ENCODE measurements at places on chromosomes 3 and 15.

GRCh38 chr15:40933517-40933902, 4.4 kb downstream of the DLL4 start:
- no peak overlapping the region for H3K27ac ChIP-seq
- peaks cover 35% of the 10 kb centered on the region for H3K4me1 ChIP-seq
- H3K36me3 ChIP-seq = no peaks in the 10 kb centered on the region
- DNase-seq = no peak

DNA sequence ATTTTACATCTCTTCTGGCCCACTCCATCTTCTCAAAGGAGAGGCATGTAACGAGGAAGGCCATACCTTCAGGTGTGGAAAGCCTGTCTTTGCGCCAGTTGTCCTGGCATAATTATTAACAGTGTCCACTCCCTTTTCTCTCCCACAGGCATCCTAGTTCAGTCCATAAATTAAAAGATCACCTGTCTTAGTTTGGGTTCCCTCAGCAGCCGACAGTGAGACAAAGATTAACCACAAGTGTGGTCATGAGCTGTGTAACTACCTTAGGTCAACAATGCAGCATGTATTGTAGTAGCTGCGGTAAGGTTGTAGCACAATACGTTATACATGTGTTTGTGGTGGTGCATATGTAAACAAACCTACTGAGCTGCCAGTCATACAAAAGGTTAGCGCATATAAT, 103.3 kb upstream of the GALNT15 start:
- no peak overlapping the region for H3K27ac ChIP-seq
- H3K4me1 ChIP-seq = no peaks in the 10 kb centered on the region
- H3K27me3 ChIP-seq = no peaks in the 10 kb centered on the region
- H3K36me3 ChIP-seq = no peaks in the 10 kb centered on the region
- no peak for DNase-seq

GRCh38 chr3:30221619-30222018, 384.8 kb upstream of the TGFBR2 start:
- H3K27ac ChIP-seq = no peak overlapping the region
- peaks cover 2% of the 10 kb centered on the region for H3K27me3 ChIP-seq
- peaks cover 7% of the 10 kb centered on the region for H3K36me3 ChIP-seq
- no peak for DNase-seq
- H3K4me1 ChIP-seq = peaks cover 7% of the 10 kb centered on the region
- H3K4me3 ChIP-seq = no peak overlapping the region

DNA sequence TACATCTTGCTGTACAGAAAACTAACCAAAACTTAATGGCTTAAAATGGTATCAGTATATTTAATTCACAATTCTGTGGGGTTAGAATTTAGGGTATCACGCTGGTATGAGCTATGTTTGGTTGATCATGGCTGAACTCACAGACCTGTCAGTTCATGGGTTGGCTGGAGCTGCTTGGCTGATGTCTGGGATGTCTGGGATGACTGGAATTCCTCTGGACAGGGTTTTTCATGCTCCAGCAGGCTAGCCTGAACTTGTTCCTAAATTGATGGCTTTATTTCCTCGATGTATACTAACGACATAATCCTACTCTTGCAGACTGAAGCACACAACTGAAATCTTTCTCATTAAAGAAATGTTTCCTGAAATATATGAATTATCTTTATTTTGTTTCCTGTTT, 338.9 kb upstream of the GBE1 start:
- H3K27ac ChIP-seq = no peak overlapping the region
- no peaks in the 10 kb centered on the region for H3K4me1 ChIP-seq
- DNase-seq = no peak
- H3K36me3 ChIP-seq = no peaks in the 10 kb centered on the region
- no peaks in the 10 kb centered on the region for H3K27me3 ChIP-seq

- H3K4me1 ChIP-seq = peaks cover 3% of the 10 kb centered on the region
- no peak for DNase-seq
- no peak overlapping the region for H3K27ac ChIP-seq
- peaks cover 8% of the 10 kb centered on the region for H3K27me3 ChIP-seq
- H3K4me3 ChIP-seq = no peak overlapping the region
These were observed 282.1 kb downstream of the RPLP1 start for GRCh38 chr15:69734699-69735098.

- no peaks in the 10 kb centered on the region for H3K36me3 ChIP-seq
- peak overlapping the region; percentile 22 for H3K4me3 ChIP-seq
- no peaks in the 10 kb centered on the region for H3K4me1 ChIP-seq
- H3K27ac ChIP-seq = no peak overlapping the region
These were observed 300.0 kb upstream of the TPM1 start for GRCh38 chr15:62742409-62743171.

GRCh38 chr3:147930232-147930807, 521.2 kb downstream of the ZIC1 start:
- no peak overlapping the region for H3K27ac ChIP-seq
- H3K27me3 ChIP-seq = no peaks in the 10 kb centered on the region
- H3K4me1 ChIP-seq = no peaks in the 10 kb centered on the region

GRCh38 chr3:124781476-124782376, 51.5 kb downstream of the UMPS start:
- H3K27me3 ChIP-seq = peaks cover 2% of the 10 kb centered on the region
- no peaks in the 10 kb centered on the region for H3K36me3 ChIP-seq
- no peak for DNase-seq
- H3K4me3 ChIP-seq = no peak overlapping the region
- H3K4me1 ChIP-seq = peaks cover 10% of the 10 kb centered on the region
- H3K27ac ChIP-seq = no peak overlapping the region

DNA sequence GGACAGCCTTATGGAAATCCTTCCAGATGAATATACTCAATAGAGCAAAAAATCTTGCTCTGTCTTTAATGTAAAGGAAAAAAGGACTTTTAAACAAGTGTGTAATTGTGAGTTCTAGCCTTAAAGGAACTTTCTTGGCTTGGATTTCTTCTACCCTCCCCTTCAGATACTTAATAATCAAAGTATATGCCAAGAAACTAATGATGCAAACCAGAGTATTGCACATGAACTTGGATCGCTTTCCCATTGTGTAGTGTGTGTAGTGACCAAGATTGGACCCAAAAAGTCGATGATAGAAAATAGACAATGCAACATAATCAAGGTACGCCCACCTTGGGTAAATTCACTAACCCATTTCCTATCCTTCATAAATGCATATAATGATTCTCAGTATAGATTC, 123.8 kb downstream of the TIGIT start:
- H3K36me3 ChIP-seq = no peaks in the 10 kb centered on the region
- H3K4me3 ChIP-seq = no peak overlapping the region
- H3K27me3 ChIP-seq = no peaks in the 10 kb centered on the region
- peaks cover 6% of the 10 kb centered on the region for H3K4me1 ChIP-seq
- H3K27ac ChIP-seq = no peak overlapping the region

- no peak overlapping the region for H3K27ac ChIP-seq
- no peak for DNase-seq
- peaks cover 12% of the 10 kb centered on the region for H3K27me3 ChIP-seq
- no peak overlapping the region for H3K4me3 ChIP-seq
These were observed 288.4 kb upstream of the GOLGA6L4 start for GRCh38 chr15:83947156-83947555.

DNA sequence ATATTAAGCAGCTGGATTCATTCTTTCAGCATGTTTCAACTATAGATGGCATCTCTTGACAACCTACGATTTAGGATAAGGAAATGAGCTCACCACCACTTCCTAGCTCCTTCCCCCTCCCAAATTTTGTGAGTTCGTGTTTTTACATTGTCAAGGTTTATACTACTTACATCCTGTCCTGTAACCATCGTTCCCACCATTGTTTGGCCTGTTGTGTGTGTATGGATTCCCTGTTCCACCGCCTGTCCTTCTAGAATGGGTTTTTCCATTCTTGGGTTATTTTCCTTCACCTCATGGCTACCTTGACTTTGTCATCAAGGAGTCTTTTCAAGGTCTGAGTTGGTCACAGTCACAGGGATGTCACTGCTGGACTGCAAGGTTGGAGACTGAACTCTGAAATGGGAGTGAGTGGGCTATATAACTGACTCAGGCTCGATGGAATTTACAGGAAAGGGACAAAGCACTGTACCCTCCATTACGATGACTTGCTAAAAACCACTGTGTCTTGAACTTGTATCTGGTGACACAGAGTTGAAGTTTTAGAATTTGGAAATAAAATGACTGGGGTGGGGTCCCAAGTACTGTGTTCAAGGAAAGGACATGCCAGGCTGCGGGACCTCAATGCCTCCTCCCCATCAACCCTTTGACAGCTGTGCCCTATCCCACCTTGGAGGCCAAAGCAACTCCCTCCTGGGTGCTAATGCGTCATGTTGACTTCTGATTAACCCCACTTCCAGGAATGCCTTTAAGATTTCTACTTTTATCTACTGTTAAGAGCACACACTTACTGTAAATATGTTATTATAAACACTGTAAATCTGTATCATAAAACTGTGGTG, 66.8 kb upstream of the BLM start:
- peaks cover 22% of the 10 kb centered on the region for H3K4me1 ChIP-seq
- H3K36me3 ChIP-seq = no peaks in the 10 kb centered on the region
- no peak overlapping the region for H3K27ac ChIP-seq
- no peak for DNase-seq
- H3K27me3 ChIP-seq = no peaks in the 10 kb centered on the region

DNA sequence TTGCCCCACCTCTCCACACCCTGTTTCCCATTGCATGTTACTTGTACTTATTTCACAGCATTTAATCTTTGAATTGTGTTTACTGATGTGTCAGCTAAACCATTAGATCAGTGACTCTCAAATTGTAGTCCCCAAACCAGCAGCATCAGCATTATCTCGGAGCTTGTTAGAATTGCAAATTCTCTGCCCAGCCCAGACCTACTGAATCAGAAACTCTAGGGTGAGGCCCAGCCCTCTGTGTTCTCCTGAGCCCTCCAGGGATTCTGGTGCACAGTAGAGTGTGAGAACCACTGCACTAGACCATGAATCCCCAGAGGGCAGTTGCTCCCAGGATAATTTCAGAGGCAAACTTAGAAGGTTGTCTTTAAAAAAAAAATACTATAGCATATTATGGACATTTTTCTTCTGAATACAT, 13.0 kb downstream of the PLD1 start:
- no peak overlapping the region for H3K4me3 ChIP-seq
- no peak for DNase-seq
- H3K27me3 ChIP-seq = no peaks in the 10 kb centered on the region
- no peaks in the 10 kb centered on the region for H3K4me1 ChIP-seq
- no peaks in the 10 kb centered on the region for H3K36me3 ChIP-seq

DNA sequence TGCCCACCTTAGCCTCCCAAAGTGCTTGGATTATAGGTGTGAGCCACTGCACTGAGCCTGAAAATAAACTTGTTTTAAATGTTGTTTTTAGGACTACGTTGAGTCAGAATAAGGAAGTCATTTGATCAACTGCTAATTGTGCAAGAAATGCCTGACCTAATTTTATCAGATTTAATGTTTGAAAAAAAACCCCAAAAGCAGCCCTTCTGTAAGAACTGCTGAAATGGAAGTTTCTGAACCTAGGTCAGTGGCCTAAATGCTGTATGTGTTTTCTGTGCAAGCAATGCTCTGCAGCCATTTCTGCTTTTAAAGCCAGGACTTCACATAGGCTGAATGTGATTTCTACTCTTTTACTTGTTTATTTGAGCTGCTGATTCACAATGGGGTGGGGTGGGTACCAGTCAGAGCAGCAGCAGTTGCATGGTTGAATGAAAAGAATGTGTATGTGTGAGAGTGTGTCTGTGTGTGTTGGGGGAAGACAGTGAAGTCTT, 6.6 kb downstream of the GPX1 start:
- peak overlapping the region; percentile 45 for H3K4me3 ChIP-seq
- DNase-seq = no peak
- H3K27ac ChIP-seq = peak overlapping the region; percentile 27
- no peaks in the 10 kb centered on the region for H3K27me3 ChIP-seq
- peaks cover 10% of the 10 kb centered on the region for H3K36me3 ChIP-seq

DNA sequence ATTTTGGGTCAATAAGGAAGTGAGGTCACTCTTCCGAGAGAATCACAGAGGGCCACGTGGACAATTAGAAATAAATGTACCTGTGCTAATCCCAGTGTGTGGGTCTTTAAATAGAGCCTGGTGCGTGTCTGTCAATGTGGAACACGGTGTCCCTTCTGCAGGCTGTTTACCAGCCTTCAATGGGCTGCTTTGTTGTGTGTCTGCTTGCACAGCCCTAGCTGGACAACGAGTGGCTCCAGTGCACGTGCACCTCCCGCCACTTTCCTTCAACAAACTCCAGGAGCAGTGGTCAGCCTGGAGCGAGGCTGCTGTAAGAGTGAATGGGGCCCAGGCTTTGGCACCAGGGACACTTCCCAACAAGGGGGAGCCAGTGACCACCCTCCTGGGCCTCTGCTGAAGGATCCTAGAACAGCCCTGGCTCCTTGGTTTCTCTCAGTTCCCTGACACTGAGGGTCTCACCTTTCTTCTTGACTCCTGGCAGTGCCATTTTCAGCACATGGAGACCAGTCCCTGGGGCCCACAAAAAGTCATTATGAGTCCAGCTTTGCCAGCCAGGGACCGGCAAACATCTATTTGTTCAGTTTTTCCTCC, 76.1 kb downstream of the ISG20 start:
- peaks cover 3% of the 10 kb centered on the region for H3K4me1 ChIP-seq
- peaks cover 17% of the 10 kb centered on the region for H3K27me3 ChIP-seq
- no peak overlapping the region for H3K4me3 ChIP-seq

DNA sequence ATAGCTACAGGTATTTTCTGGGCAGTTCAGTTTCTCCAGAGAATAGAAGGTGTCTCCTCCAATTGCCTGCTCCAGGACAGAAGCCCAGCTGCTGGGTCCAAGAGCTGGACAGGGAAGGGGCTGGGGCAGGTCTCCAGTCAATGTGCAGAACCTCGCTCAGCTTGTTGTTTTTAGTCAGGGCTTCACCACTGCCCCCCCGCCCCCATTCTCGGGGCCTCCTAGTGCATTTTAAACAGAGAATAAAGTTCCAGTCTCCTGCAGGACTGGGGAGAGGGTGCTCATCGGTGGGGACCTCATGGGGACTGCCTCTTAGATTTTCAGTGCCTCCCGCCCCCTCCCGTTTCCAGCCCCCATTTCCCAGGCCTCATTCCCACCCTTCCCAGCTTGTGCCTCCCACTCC, 216.6 kb downstream of the XXYLT1 start:
- no peak overlapping the region for H3K27ac ChIP-seq
- no peaks in the 10 kb centered on the region for H3K4me1 ChIP-seq
- DNase-seq = no peak
- no peak overlapping the region for H3K4me3 ChIP-seq
- H3K27me3 ChIP-seq = peaks cover 14% of the 10 kb centered on the region

DNA sequence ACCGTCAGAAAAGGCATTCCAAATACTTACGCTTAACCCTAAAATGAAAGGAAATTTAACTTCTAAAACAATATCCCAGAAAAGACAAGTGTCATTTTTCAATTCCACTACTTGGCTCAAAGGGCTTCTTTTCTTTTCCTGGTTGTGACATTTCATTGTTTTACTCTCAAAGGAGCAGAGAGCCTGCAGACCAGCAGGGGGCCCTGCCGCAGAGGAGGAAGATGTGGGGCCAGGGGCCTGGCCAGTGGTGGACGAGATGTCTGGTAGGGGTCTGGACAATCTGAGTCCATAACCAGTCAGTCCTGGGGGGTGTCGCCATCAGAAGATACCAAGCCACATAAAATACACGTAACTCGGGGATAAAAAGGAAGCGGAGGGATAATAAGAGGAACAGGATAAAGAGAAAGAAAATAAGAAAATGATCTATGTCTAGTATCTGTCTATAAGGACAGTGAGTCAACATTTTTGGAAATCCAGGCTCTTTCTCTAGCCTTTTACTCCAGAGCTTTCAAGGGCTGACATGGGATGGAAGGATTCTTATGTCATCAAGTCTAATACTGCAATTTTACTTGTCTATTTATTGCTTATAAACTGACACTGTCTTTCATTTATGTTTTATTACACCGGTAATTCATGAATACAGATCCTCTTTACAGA, 54.2 kb upstream of the ARHGEF3 start:
- DNase-seq = no peak
- H3K36me3 ChIP-seq = peaks cover 7% of the 10 kb centered on the region
- H3K4me1 ChIP-seq = peaks cover 52% of the 10 kb centered on the region
- H3K4me3 ChIP-seq = no peak overlapping the region
- H3K27me3 ChIP-seq = no peaks in the 10 kb centered on the region

- no peaks in the 10 kb centered on the region for H3K36me3 ChIP-seq
- no peak overlapping the region for H3K4me3 ChIP-seq
- H3K27ac ChIP-seq = peak overlapping the region; percentile 8
- no peaks in the 10 kb centered on the region for H3K27me3 ChIP-seq
- peaks cover 8% of the 10 kb centered on the region for H3K4me1 ChIP-seq
These were observed 217.8 kb downstream of the UACA start for GRCh38 chr15:70545526-70545925.

Data from naive thymus-derived CD8-positive, alpha-beta T cell (primary cell).